ENCODE measurements at places on chromosomes 4 and X.

- no peak for DNase-seq
Observed at GRCh38 chr4:41590591-41590990, 52.6 kb downstream of the LIMCH1 start.

GRCh38 chrX:105211066-105211575 lies 9.4 kb downstream of the TEX13A start:
- DNase-seq: no peak

GRCh38 chr4:13647031-13647430 lies 19.5 kb upstream of the BOD1L1 start:
- DNase-seq: no peak

GRCh38 chr4:108646706-108647105 lies 3.7 kb upstream of the OSTC start:
- DNase-seq: no peak

- no peak for DNase-seq
Observed at GRCh38 chr4:3517731-3518510, 14.3 kb downstream of the LRPAP1 start.

DNA sequence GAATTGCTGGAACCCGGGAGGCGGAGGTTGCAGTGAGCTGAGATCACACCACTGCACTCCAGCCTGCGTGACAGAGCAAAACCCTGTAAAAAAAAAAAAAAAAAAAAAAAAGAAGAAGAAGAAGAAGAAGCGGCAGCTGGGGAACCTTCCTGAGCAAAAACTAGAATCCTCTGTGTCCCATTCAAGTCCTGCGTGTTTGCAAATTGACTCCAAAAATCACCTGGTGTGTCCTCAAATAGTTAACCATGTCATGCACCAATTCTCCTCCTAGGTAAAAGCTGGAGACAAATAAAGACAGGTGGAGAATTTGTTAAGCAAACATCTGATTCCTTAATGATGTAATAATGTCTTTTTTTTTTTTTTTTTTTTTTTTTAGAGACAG lies 31.9 kb upstream of the ASMTL start:
- DNase-seq: no peak

- DNase-seq: no peak
Observed at GRCh38 chrX:67545036-67545821, 1.4 kb downstream of the AR start.

- no peak for DNase-seq
Observed at GRCh38 chrX:55867181-55867651, 149.7 kb downstream of the RRAGB start.

- DNase-seq: no peak
Observed at GRCh38 chr4:160877087-160877790, 1286.6 kb downstream of the FSTL5 start.

- no peak for DNase-seq
Observed at GRCh38 chr4:165428957-165429356, 50.1 kb downstream of the CPE start.

GRCh38 chr4:82797405-82798111 lies 1.0 kb downstream of the SCD5 start:
- no peak for DNase-seq

- no peak for DNase-seq
Observed at GRCh38 chr4:22348410-22348809, 167.5 kb downstream of the ADGRA3 start.

- DNase-seq: no peak
Observed at GRCh38 chr4:108111781-108112180, 57.0 kb downstream of the LEF1 start.

DNA sequence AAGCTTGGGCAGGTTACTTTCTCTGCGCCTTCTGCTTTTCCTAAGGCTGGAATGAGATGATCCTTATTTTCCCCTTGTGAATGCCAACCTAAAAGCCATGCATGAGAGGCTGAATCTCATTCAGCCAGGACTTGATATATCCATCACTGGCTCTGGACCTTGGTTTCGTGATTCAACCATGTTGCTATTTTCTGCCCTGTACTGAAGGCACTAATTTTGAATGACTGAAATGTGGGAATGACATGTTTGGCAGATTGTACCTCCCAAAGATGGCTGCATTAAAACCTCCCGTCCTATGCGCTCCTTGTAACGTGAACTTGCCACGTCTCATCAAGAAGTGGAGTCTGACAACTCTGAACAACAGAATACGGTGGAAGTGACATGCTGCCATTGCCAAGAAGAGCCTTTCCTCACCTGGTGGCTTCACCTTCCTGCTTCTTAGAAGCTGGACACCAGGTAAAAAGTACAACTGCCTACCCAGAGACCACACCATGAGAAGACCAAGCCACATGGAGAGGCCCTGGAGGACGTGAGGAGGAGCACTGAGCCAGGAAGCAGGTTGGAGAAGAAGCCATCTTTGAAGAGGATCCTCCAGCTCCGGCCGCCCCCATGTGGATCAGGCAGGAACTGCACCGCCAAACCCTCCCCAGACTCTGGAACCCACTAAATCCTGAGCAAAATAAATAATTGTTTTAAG lies 174.5 kb downstream of the NSUN7 start:
- DNase-seq: peak; percentile 52

DNA sequence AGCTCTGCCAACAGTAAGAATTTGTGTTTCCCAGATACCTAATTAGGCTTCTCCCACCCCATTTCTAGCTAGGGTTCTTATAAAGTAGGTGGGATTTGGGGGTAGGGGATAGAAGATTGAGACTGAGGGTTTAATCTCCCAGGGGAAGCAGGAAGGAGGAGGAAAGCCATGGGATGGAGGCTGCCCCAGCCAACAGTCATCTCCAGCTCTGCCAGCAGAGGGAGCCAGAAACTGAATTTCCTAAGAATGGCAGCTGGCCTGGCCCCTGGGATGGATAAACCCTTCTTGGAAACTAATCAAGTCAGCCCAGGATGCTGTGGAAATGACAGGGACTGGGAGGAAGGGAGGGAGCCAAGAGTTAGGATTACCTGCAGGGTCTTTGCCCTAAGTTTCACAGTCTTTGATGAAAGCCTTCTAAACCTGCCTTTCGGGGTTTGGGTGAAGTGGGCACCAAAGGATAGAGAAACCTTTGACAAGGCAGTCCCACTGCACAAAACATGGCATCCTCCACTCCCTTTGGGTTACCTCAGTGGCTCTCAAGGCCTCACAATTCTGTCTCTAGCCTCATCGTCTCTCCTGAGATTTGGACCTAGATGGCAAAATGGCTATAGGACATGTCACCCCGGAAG lies 6.7 kb upstream of the ERCC6L start:
- no peak for DNase-seq

DNA sequence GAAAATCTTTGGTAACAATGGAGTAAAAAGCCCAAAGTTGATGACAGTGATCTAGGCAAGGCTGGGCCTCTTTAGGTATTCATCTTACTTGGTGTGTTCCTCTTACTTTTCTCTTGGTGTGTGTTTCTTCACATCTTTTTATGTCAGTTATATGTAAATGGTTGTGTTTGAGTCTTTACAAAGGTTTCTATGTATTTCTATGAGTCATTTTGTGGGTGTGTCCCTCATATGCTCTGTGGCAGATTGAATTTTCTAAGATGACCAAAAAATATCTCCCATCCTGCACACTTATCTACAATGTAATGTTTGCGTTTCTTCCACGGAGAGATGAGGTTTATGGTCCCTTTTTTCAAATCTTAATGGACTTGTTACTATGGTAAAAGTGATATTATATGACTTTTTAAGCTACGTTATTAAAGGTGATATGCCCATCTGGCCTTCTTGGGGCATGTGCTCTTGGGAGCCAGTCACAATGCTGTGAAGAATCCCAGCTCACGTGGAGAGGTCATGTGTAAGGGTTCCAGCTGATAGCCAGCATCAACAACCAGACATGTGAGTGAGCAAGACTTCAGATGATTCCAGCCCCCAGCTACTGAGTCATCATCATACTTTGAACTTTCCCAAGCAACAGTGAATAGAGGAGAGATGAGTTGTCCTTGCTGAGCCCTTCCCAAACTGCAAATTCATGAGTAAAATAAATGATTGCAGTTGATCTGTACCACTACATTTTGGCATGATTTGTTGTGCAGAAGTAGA lies 126.9 kb downstream of the CBLL2 start:
- DNase-seq: no peak

DNA sequence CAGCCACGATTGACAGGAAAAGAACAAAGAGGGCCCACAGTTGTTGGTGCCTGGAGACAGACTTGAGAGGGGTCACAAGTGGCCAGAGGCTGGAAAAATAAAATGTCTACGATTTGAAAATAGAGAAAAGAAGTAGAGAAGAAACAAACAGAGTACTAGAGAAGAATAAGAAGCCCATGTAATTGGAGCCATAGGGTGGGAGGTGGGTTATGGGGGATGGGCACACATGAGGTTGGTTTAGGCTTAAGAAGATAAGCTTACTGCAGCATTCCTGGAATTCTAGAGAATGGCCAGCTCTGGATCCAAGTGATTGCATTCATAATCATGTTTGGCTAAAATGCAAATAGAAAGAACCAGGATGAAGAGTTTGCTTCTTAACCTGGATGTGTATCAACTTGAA lies 210.7 kb downstream of the MAML3 start:
- DNase-seq: no peak

GRCh38 chr4:153137159-153137558 lies 67.1 kb upstream of the TRIM2 start:
- no peak for DNase-seq

- no peak for DNase-seq
Observed at GRCh38 chrX:39560271-39560670, 537.5 kb downstream of the BCOR start.

DNA sequence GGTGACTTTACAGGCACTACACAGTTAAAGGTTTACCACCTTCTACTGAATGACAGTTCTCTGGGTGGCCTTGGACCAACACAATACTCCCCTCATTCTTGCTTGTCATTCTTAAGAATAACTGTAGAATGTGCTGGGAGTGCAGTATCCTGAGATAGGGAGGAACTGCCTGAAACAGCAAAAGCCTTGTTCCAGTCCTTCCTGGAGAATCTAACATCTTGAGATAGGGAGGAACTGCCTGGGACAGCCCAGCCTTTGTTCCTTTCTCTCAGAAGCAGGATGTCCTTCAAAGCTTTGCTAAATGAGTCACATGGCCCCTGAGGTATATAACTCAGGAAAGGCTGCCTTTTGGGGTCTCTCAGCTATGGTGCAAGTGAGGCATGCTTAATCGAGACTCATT lies 145.7 kb upstream of the MBNL3 start:
- no peak for DNase-seq

GRCh38 chrX:20063716-20064351 lies 52.9 kb downstream of the MAP7D2 start:
- DNase-seq: no peak

DNA sequence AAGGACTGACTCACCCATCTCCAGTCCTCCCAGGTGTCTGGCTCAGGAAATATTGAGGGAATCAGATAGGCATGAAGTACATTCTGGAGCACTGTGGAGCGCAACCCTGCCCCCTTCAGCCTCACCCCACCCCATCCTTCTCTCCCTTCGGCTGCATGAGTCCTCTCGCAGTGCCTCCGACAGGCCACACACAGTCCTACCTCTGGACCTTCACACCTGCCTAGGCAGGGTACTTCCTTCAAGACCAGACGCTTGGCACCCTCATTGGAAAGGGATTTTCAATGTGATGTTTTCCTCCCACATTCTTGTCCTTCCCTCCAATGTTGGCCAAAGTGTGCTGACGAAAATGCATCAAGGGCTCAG lies 26.8 kb upstream of the PPP2R2C start:
- DNase-seq: no peak
